ENCODE measurements at places on chromosomes 7 and 10.

DNA sequence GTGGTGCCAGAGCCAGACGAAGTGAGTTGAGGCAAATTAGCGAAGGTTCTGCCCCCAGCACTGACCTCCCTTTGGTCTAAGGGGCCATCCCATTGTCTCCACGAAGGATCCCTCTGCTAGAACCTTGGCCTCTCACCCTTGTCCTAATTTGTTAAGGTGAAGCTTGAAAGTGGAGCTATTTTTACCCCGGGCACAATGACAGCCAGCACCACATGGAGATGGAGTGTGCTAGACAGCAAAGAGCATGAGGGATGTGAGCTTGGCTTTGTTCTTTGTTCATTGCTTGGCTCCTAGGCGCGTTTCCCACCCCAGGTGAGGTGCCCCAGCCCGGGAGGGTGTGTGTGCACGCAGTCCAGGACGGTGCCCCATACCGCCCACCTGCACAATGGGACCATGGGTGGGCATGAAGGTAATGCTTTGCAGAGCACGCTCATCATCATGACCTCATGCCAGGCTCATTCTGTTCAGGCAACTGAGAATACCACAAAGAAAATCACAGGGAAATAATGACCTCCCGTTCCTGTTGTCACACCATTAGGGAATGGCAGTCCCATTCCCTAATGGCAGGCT lies 361.0 kb upstream of the FZD8 start:
- DNase-seq: no peak

DNA sequence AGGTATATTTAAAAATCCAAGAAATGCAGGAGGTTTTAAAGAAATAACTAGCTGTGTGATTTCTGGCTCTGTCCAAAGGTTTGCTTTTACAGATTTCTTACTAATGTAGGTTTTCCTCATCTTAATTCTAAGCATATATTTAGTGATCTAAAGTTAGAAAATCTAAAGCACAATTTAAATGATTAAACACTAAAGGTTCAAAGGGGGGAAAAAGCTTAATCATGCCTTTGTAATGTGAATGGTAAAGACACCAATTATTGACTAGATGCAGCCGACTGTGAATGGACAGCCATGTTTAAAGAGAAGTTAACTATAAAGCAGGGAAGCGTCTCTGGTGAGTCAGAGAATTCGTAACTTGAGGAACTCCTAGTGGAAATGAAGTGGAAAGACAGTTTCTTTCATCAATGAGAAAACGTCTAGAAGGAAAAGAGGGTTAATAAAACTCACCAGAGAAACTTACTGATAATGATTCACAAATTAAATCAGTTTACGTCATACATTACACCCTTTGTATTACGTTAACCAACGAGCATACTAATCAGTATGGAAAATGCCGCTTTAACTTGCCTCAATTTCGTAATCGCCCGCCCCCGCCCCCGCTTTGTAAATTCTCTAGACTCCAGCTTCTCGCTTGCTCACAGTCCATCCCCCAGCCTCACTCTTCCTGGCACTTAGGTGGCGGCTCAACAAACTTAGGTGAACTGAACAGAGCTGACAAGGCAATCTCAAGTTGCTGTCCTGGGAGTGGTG lies 1.1 kb upstream of the HBP1 start:
- DNase-seq: peak; percentile 75

DNA sequence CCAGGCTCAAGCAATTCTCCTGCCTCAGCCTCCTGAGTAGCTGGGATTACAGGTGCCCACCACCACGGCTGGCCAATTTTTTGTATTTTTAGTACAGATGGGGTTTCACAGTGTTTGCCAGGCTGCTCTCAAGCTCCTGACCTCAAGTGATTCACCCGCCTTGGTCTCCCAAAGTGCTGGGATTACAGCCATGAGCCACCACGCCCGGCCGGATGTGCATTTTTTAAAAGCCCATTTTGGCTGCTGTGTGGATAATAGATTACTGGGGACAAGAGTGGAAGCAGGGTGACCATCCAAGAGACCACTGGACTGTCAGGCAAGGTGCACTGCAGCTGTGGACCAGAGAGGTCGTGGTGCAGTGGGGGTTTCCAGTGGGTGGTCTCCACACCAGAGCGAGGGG lies 21.4 kb downstream of the HKDC1 start:
- no peak for DNase-seq

DNA sequence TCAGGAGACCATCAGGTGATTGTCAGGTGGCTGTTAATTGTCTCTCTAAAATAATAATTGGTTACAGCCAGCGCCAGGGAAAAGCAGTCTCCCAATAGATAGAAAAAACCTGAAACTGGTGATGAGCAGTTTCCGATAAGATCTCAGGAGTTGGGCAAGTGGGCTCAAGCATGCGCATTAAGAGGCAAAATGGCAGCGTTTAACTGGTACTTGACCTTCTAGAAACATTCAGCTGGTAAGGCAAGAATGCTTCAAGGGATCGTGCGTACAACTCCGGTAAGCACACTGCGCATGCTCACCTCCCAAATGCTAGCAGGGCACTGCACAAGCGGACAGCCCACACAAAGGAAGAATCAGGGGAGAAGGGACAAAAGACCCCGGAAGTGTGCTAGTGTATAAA lies 48.5 kb downstream of the BLNK start:
- no peak for DNase-seq

- DNase-seq: no peak
Observed at GRCh38 chr7:23742051-23742450, 32.0 kb downstream of the STK31 start.

All from stimulated activated CD4-positive, alpha-beta T cell treated with anti-CD3 and anti-CD28 coated beads, Interleukin-4, amount 100 ng/mL, for 24 hours (primary cell).